ENCODE measurements at places on chromosomes 4 and X. TPM values are rescaled to one million over a fixed set of nuclear protein-coding genes. Genes with fewer than 3 reads are reported as not detected.

Gene TLR7
- not detected for total RNA-seq

DNA sequence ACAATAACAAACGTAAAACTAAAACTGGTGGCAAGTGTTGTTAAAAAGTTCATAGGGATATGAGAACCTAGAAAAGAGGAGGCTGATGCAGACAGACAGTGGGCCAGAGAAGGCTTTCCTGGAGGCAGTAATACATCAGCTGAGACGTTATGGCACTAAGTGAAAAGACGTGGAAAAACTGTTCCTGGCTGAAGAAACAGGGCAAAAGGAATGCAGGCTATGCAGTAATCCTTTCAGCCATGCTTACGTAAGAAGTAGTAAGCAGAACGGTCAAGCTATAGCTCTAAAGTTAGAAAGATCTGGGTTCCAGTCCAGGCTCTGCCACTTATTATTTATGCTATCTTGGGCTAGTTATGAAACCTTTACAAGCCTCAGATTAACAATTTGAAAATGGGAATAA is 6.4 kb downstream of the LAMTOR3 start:
- DNase-seq, result peak; percentile 63

- DNase-seq, result no peak
Measured at GRCh38 chrX:56314334-56314733, 82.2 kb downstream of the KLF8 start.

DNA sequence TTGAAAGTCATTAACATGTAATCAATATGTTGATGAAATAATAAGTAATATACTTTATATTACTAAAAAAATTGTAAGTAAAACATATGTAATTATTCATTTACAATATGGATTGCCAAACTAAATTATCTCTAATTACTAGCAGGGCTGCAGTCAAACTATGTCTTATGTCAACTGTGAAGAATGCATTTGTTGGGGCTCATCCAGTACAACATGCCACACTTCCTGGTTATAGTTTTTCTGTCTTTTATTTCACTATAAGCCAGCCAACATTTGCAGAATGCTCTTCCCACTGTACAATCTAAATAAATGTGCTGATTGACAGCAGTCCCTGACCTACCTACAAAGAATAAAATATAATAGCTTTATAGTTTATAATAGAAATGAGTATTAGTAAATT is 975.4 kb upstream of the NDST4 start:
- no peak for DNase-seq
